ENCODE measurements at places on chromosomes 13 and 19. TPM values are rescaled to one million over a fixed set of nuclear protein-coding genes. Genes with fewer than 3 reads are reported as not detected.

GRCh38 chr19:33492090-33492489 is 29.5 kb downstream of the PEPD start:
- H3K4me3 ChIP-seq: no peak overlapping the region
- H3K4me1 ChIP-seq: peaks cover 11% of the 10 kb centered on the region
- H3K36me3 ChIP-seq: no peaks in the 10 kb centered on the region
- no peaks in the 10 kb centered on the region for H3K27me3 ChIP-seq
- H3K27ac ChIP-seq: no peak overlapping the region

GRCh38 chr19:18330868-18331267 is 8.0 kb upstream of the LSM4 start:
- H3K4me1 ChIP-seq: 0 out of 2 replicates have a peak, but pooled peaks cover 4% of the 10 kb centered on the region
- H3K27me3 ChIP-seq: peaks cover 10% of the 10 kb centered on the region
- DNase-seq: no peak
- H3K27ac ChIP-seq: no peak overlapping the region
- no peaks in the 10 kb centered on the region for H3K36me3 ChIP-seq

DNA sequence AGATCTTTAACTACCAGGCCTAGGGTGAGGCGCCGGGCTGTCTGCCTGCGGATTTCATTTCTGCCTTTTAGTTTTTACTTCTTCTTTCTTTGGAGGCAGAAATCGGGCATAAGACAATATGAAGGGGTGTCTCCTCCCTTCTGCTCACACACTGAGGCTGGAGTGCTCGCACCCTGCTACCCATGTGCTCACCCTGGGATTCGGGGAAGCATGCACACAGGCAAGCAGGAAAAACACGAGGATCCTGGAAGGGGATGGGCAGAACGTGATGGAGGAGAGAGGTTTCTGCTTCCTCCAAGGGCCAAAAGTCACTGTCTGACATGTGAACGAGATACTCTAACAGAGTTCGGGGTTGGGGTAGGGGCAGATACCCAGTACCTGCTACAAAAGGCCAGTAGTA is 28.4 kb downstream of the ZNF823 start:
- no peaks in the 10 kb centered on the region for H3K4me1 ChIP-seq
- no peak overlapping the region for H3K4me3 ChIP-seq
- DNase-seq: no peak
- no peak overlapping the region for H3K27ac ChIP-seq

GRCh38 chr13:53206455-53206854 is 177.8 kb downstream of the OLFM4 start:
- no peaks in the 10 kb centered on the region for H3K4me1 ChIP-seq
- H3K4me3 ChIP-seq: no peak overlapping the region
- no peaks in the 10 kb centered on the region for H3K27me3 ChIP-seq
- peak; percentile 22 for DNase-seq

DNA sequence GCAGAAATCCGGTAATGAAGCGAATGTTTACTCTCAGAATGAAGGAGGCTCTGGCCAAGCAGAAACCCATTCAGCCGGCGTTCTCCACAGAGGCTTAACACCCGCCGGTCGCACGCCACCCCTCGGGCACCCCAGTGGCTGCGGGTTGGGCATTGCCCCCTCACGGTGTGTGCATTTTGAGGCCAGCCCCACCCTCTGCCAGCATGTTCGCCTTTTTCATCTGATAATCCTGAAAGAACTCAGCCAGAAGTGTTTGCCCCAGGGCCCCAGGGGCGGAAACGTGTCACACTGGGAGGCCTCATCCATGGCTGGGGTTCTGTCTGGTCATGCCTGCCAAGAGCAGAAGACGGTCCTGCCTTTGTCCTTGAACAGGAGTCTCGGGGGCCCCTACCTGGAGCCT is 34.2 kb downstream of the COMP start:
- H3K4me1 ChIP-seq: peaks cover 5% of the 10 kb centered on the region
- no peak overlapping the region for H3K27ac ChIP-seq
- no peaks in the 10 kb centered on the region for H3K27me3 ChIP-seq
- no peak for DNase-seq
- no peak overlapping the region for H3K4me3 ChIP-seq

The FAAP24 gene
- total RNA-seq: 7.6 TPM

The TMEM38A gene
- 12.1 TPM for total RNA-seq

The ONECUT3 gene
- not detected for total RNA-seq

The TMEM255B gene
- not detected for total RNA-seq

DNA sequence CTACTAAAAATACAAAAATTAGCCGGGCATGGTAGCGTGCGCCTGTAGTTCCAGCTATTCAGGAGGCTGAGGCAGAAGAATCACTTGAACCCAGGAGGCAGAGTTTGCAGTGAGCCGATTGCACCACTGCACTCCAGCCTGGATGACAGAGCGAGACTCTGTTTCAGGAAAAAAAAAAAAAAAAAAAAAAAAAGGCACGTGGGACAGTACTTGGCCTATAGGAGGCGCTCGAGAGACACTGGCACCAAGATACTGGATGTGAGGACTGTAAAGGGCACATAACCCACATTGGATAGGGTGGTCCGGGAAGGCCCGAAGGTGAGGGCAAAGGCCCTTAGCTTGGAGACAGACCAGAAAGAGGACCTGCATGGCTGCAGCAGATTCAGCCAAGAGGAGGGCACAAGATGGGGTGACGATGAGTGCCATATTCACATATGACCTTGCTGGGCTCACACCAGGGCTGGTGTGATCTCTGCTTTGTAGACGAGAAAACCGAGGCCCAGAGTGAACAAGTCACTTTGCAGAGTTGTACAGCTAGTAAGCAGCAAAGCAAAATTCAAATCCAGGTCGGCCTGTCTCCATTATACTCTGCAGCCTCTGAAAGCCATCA is 89.4 kb downstream of the DPF1 start:
- no peak overlapping the region for H3K27ac ChIP-seq
- H3K27me3 ChIP-seq: no peaks in the 10 kb centered on the region
- H3K36me3 ChIP-seq: peaks cover 2% of the 10 kb centered on the region
- peak; percentile 28 for DNase-seq
- H3K4me1 ChIP-seq: peaks cover 4% of the 10 kb centered on the region
- H3K4me3 ChIP-seq: no peak overlapping the region

GRCh38 chr19:41226874-41227390 is 7.9 kb downstream of the AXL start:
- H3K27me3 ChIP-seq: no peaks in the 10 kb centered on the region
- peak overlapping the region; percentile 57 for H3K4me3 ChIP-seq
- no peak for DNase-seq

- H3K4me1 ChIP-seq: peaks cover 17% of the 10 kb centered on the region
- H3K27ac ChIP-seq: peak overlapping the region; percentile 81
- H3K36me3 ChIP-seq: no peaks in the 10 kb centered on the region
- DNase-seq: peak; percentile 95
Observed at GRCh38 chr13:40992678-40993518, 26.2 kb downstream of the ELF1 start.

GRCh38 chr13:39602277-39602613 is 748 bp downstream of the LHFPL6 start:
- peaks cover 6% of the 10 kb centered on the region for H3K36me3 ChIP-seq
- H3K4me1 ChIP-seq: peaks cover 36% of the 10 kb centered on the region
- peak overlapping the region; percentile 95 for H3K4me3 ChIP-seq
- no peak for DNase-seq
- peak overlapping the region; percentile 93 for H3K27ac ChIP-seq
- H3K27me3 ChIP-seq: no peaks in the 10 kb centered on the region

The ZNF560 gene
- total RNA-seq: 0.05 TPM

The ZNF813 gene
- 7.3 TPM for total RNA-seq

The TUBA3C gene
- not detected for total RNA-seq

GRCh38 chr13:78712831-78713230 is 53.9 kb upstream of the OBI1 start:
- no peaks in the 10 kb centered on the region for H3K36me3 ChIP-seq
- no peak overlapping the region for H3K4me3 ChIP-seq
- no peak for DNase-seq
- H3K27me3 ChIP-seq: no peaks in the 10 kb centered on the region

The CYP4F2 gene
- total RNA-seq: not detected

The ZNF845 gene
- total RNA-seq: 13.6 TPM

The ATP4B gene
- total RNA-seq: not detected

The CEACAM4 gene
- not detected for total RNA-seq

The PTGER1 gene
- 1.7 TPM for total RNA-seq

- no peak overlapping the region for H3K27ac ChIP-seq
- no peaks in the 10 kb centered on the region for H3K27me3 ChIP-seq
- H3K4me3 ChIP-seq: no peak overlapping the region
Observed at GRCh38 chr13:114062754-114063153, 69.7 kb downstream of the RASA3 start.

The MAP4K1 gene
- total RNA-seq: 1.5 TPM

The MBNL2 gene
- 33.4 TPM for total RNA-seq

The FCHO1 gene
- total RNA-seq: 3.0 TPM

The GSX1 gene
- total RNA-seq: not detected

The ZMYM5 gene
- 18.7 TPM for total RNA-seq

- no peaks in the 10 kb centered on the region for H3K4me1 ChIP-seq
- H3K27ac ChIP-seq: no peak overlapping the region
- H3K36me3 ChIP-seq: no peaks in the 10 kb centered on the region
- H3K27me3 ChIP-seq: peaks cover 11% of the 10 kb centered on the region
- DNase-seq: peak; percentile 49
Observed at GRCh38 chr19:12841094-12841493, 2.8 kb downstream of the MAST1 start.

DNA sequence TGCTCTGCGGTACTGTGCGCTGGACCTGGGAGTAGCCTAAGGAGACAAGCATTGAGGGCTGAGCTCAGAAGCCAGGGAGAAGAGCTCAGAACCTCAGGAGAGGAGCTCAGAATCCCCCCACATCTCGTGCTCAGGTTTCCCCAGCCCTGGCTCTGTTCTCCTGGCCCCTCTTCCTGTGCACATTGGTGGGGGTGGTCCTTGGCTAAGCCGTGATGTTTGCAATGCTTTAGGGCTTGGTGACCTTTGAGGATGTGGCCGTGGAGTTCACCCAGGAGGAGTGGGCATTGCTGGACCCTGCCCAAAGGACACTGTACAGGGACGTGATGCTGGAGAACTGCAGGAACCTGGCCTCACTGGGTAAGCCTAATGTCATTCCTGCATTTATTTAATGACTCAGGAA is 6.6 kb downstream of the ZNF557 start:
- no peak overlapping the region for H3K27ac ChIP-seq
- H3K4me3 ChIP-seq: no peak overlapping the region
- DNase-seq: no peak
- H3K4me1 ChIP-seq: no peaks in the 10 kb centered on the region

GRCh38 chr13:114325729-114326128 is 11.4 kb downstream of the CHAMP1 start:
- no peak overlapping the region for H3K4me3 ChIP-seq
- no peak for DNase-seq
- H3K4me1 ChIP-seq: no peaks in the 10 kb centered on the region
- no peaks in the 10 kb centered on the region for H3K27me3 ChIP-seq

DNA sequence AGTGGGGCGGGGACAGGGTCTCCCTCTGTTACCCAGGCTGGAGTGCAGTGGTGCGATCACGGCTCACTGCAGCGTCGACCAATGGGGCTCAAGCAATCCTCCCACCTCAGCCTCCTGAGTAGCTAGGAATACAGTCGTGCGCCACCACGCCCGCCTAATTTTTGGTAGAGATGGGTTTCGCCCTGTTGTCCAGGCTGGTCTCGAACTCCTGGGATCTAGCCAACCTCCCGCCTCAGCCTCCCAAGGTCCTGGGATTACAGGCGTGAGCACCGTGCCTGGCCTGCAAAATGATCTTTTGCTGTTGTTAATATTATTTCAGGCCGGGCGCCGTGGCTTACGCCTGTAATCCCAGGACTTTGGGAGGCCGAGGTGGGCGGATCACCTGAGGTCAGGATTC is 621 bp upstream of the TGDS start:
- no peak overlapping the region for H3K27ac ChIP-seq
- H3K27me3 ChIP-seq: no peaks in the 10 kb centered on the region
- H3K4me1 ChIP-seq: peaks cover 6% of the 10 kb centered on the region
- H3K36me3 ChIP-seq: peaks cover 10% of the 10 kb centered on the region
- peak overlapping the region; percentile 79 for H3K4me3 ChIP-seq

The ADPRHL1 gene
- 2.2 TPM for total RNA-seq

GRCh38 chr19:20167020-20167644 is at the start of gene ZNF486:
ZNF486 (plus strand) TSS chr19:20167214; CDS start chr19:20167331, 117 bp downstream.
- DNase-seq: peak; percentile 98
- no peaks in the 10 kb centered on the region for H3K27me3 ChIP-seq
- H3K4me1 ChIP-seq: peaks cover 3% of the 10 kb centered on the region

GRCh38 chr13:99303863-99304521 is 3.2 kb downstream of the GPR183 start:
- no peaks in the 10 kb centered on the region for H3K27me3 ChIP-seq
- H3K36me3 ChIP-seq: no peaks in the 10 kb centered on the region
- no peak for DNase-seq
- H3K27ac ChIP-seq: no peak overlapping the region
- no peak overlapping the region for H3K4me3 ChIP-seq
- H3K4me1 ChIP-seq: peaks cover 2% of the 10 kb centered on the region

DNA sequence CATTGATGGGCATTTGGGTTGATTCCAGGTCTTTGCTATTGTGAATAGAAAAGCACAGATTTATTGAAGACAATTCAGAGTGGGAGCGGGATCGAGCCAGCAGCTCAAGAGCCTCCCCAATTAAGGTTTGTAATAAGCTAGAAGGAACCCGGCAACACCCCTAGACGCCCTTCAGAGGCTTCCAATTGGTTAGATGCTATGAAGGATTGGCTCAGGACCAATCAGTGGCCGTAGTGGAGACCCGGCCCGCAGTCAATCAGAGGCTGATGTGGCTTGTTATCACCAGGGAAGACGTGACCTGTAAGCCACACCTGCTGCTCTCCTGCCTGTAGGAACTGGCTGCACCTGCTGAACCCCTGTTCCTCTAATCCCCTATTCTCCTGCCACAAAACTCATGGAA is 14.6 kb downstream of the SIGLEC11 start:
- no peaks in the 10 kb centered on the region for H3K4me1 ChIP-seq
- H3K27ac ChIP-seq: no peak overlapping the region
- DNase-seq: no peak
- H3K27me3 ChIP-seq: no peaks in the 10 kb centered on the region
- no peak overlapping the region for H3K4me3 ChIP-seq

DNA sequence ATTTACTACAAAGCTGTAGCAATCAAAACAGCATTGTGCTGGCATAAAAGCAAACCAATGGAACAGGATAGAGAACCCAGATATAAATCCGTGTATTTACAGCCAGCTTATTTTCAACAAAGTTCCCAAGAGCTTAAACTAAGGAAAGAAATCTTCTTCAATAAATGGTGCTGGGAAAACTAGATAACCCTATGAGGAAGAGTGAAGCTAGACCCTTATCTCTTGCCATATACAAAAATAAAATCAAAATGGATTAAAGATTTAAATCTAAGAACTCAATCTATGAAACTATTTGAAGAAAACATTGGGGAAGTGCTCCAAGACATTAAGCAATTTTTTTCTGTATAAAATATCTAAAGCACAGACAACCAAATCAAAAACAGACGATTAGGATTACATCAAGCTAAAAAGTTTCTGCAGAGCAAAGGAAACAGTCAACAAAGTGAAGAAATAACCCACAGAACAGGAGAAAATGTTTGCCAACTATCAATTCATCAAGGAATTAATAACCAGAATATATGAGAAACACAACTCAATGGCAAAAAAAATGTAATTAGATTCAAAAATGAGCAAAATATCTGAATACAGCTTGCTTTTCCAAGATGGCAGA is 480.7 kb downstream of the LMO7 start:
- no peaks in the 10 kb centered on the region for H3K36me3 ChIP-seq
- no peak overlapping the region for H3K27ac ChIP-seq
- no peaks in the 10 kb centered on the region for H3K27me3 ChIP-seq
- DNase-seq: no peak
- H3K4me3 ChIP-seq: no peak overlapping the region

The SOX1 gene
- not detected for total RNA-seq
